ENCODE measurements at places on chromosomes 4 and X.
A peak's percentile ranks its signal among the peaks of the same experiment; 100 is the strongest.

- no peak for DNase-seq
Measured at GRCh38 chrX:154036513-154036912, 16.8 kb upstream of the IRAK1 start.

- DNase-seq, result no peak
Measured at GRCh38 chrX:42495139-42495538, 282.8 kb downstream of the PPP1R2C start.

DNA sequence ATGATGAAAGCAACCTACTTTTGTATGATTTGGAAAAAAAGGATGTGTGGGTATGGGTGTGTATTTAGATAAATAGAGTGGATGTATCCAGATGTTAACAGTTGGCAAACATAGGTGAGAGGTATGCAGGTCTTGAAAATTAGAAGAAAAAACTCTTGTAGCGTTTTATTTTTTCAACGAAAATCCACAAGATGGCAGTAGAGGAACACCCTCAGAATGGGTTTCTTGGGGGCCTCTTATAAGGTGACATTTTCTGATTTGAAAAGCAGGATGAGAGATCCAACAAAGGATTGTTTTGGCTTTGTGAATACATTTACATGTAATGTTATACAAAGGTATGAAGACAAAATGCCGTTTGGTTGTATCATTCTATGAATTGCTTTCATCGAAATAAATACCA is 68.3 kb downstream of the FMR1NB start:
- no peak for DNase-seq

DNA sequence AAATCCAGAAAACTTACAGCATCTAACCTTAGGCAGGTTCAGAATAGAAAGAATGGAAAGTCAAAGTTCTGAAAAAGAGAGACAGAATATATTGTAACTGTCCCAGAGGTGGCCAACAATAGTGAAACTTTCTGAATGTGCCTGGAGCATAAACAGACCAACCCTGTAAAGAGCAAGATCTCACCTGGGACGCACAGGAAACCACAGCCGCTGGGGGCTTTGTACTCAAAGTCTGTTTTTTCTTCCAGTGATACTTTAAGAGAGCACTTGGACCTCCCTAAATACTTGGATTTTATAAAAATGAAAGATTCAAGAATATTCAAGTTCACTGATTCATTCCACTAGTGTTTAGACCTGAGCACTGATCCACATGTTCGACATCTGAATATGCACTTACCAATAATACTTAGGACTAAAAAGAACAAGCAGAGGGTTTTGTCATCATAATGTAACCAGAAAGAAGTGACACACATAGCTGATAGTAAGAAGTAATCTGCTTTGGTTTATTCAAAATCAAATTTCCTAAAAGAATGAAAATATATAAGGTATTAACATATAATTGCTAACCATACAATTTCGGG is 35.3 kb downstream of the ARAP2 start:
- DNase-seq, result no peak

GRCh38 chr4:4919927-4920326 is 60.5 kb downstream of the MSX1 start:
- no peak for DNase-seq

DNA sequence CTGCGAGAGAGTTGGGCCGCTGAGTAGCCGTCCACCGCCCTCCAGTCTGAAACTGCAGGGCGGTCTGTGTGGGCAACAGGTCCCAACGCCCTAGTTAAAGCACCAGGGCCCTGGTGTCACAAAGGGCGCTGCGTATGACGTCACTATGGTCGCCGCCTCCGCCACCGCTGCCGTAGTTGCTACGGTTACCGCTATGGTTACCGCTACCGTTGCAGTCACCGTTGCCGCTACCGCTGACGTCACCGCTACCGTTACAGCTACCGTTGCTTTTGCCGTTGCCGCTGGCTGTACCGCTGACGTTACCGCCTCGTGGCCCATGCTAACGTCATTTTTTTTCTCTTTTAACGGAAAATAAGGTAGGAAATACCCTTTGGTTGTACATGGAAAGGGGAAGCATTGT is at the start of gene PPP1R2C:
Gene PPP1R2C (minus strand): TSS at position 68 of the 400 bp plus-strand sequence. CDS start 84 bp downstream, outside the sequence.
- DNase-seq, result no peak

DNA sequence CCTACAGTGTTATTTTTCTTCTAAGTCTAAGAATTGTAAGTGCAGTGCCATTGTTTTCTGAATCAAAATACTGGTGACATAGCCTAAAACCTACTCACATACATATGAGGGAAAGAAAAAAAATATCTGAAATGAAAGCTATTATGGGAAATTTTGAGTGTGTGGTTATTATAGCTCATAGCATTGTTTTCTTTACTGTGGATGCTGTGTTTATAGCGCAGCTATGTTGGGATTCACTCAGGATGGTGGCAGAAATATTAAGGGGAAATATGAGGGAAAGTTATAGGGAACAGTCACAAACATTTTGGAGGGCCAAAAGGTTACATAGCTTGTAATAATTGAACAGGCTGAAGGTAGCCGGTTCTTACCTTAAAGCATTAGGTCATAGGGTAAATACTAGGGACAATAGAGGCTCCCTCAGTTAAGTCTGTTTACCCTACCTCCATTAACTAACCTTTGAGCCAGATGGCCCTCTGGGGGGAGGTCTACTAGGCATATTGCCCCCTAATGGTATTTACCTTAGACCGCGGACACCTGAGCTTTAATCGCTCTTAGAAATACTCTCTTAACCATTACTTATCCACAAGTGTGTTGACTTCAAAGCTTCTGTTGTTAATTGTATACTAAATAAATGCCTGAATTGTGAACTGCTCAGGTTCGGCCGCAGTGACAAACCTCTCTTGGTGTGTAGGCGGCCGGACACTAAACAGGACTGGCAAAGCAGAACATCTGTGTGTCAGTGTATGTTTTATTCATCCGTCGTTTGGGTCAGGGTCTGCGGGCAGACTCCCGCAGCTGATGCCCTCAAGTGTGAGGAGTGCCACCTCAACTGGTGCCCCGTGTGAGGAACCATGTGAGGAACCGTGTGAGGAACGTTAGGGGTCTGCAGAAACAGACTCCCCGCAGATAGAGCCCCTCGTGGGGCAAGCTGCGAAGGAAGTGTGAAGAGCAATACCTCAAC is 21.3 kb upstream of the SULT1B1 start:
- peak; percentile 14 for DNase-seq

- DNase-seq, result no peak
Measured at GRCh38 chr4:33626221-33626620, 2618.1 kb downstream of the ARAP2 start.

GRCh38 chrX:120664081-120664480 is 34.2 kb upstream of the C1GALT1C1 start:
- DNase-seq, result no peak

- no peak for DNase-seq
Measured at GRCh38 chr4:111231281-111231680, 608.4 kb upstream of the PITX2 start.

DNA sequence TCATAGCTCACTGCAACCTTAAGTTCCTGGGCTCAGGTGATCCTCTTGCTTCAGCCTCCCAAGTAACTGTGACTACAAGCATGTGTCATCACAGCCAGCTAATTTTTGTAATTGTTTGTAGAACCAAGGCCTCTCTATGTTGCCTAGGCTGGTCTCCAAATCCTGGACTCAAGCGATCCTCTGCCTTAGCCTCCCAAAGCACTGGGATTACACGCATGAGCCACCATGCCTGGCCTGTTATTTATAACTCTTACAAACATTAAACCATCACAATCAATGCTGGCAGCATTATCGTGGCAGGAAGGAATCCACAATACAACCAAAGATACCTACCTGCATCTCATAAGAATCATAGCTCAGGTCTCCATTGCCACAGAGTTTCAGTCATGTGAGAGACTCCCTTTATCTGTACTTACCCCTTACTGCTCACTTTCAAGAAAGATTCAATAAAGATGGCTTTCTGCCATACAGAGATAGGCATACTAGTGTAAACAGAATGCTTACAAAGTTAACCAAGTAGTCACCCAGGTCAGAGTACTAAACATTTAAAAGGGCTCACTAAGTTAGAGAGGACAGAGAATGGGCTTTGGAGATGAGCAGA is 48.5 kb downstream of the SMIM31 start:
- no peak for DNase-seq

DNA sequence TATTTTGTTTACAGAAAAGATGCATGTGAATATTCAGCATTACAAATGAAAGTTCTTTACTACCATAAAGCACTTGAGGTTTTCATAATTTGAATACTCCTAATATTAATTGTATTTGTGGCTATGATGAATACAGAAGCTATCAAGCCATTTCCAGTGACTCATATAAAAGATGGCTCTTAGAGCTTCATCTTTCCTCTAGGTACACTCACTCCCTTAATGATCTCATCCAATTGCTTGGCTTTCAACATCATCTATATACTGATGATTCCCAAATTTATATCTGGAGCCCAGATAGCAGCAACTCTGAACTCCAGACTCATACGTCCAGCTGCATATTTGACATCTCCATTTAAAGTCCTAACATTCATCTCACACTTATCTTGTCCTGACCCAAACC is 183.4 kb upstream of the FAM241A start:
- no peak for DNase-seq

DNA sequence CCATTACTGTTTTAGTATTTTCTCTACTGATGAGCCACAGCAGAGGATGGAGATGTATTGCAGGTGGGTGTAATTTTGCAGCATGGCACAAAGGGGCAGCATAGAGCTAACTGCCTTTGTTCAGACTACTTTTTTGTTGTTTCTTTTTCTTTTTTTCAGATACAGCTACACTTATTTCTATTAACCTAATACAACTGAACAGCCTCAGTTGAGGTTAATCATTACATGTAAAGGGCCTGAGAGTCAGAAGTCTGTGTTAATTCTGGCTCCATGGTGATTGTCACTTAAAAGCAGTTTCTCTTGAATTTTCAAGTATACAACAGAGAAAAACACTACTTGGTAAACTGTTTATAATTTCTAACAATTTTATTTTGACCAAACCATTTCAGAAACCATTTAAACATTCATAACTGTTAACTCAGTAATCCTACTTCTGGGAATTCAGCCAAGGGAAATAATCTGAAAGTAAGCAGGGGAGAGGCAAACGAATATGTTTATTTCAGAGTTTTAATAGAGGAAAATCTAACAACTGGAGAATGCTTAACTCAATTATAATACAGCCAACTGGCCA is 13.9 kb upstream of the PPEF2 start:
- no peak for DNase-seq

DNA sequence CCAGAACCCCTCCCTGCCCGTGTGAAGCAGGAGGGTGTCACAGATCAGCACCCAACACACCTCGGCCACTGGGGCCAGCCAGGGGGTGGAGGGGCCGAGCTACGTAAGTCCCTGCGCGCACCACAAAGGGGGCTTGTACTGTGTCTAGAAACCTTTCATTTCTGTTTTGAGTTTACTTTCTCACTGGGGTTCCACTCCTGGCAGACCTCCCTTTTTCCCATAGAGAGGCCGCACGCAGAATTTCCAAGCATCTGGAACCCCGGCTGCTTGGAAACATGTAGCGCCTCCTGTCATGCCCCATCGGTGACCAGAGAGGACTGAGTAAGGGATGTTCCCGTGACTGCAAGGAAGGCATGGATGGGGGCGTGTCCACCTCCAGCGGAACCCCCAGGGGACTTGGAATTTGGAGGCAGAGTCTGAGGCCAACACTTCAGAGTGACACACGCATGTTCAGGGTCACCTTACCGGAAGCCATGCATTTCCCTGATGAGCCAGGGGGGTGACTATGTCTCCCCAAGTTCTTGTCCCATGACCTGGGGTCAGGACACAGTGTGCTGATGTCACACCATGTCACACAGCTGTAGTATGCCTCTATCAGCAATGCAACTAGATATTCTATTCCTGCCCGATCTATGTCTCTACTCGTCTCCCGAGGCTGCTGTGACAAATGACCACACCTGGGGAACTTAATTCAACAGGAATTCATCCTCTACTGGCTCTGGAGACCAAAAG is 105.3 kb downstream of the DHRSX start:
- DNase-seq, result no peak

- DNase-seq, result no peak
Measured at GRCh38 chr4:108094923-108095482, 73.7 kb downstream of the LEF1 start.

- DNase-seq, result no peak
Measured at GRCh38 chrX:154800478-154801210, 4.6 kb downstream of the MPP1 start.

GRCh38 chrX:106899841-106900240 is 3.3 kb downstream of the RIPPLY1 start:
- no peak for DNase-seq

DNA sequence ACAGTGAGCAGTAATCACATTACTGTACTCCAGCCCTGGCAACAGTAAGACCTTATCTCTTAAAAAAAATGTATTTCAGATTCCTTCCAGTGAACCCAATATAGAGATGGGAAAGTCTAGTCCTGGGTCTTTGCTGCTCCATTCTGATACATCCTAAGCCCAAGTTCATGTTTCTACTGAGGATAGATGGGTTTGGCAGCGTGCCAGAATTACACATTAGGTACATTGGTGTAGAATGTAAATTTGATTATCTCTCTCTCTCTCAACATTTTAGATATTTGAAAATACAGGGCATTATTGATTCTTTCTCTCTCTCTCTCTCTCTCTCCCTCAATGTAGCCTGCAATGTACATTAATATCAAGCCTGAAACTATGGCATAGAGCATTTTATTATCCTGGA is 43.5 kb upstream of the ZNF330 start:
- DNase-seq, result no peak

DNA sequence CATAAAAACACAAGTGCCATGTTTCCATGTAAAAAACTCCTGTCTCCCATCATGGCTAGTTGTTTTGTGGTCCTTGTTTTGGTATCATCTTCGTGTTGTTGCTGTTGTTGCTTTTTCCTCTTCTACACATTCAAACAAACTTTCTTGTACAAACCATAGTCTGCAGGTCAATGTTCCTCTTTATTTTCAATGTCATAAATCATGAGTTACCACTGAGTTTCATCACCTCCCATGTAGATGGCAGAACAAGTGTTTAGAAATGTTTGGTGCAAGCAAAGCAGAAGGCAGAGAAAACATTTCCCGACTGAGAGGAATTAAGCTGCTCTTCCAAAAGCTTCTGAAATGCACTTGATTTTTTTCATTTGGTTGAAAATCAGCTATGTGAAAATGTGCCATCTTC is 166.0 kb downstream of the ANTXR2 start:
- DNase-seq, result no peak

- peak; percentile 70 for DNase-seq
Measured at GRCh38 chr4:110196206-110196870, 2.1 kb downstream of the ELOVL6 start.

DNA sequence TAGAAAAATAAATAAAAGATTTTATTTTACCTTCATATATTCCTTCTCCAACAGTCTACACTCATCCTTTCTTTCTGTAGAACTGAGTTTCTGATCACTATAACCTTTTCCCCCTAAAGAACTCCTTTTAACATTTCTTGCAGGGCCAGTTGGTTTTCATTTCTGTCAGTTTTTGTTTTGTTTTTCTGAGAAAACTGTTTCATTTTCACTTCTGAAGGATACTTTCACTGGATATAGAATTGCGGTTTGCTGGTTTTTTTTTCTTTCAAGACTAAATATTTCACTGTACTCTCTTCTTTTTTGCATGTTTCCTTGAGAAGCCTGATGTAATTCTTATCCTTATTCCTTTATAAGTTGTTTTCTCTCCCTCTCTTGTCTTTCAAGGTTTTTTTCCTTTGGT is 90.4 kb upstream of the EOLA2 start:
- DNase-seq, result no peak

All from left ventricle myocardium superior (tissue), 1 donor.